ENCODE measurements at places on chromosomes 2 and 18. TPM values are rescaled to one million over a fixed set of nuclear protein-coding genes. Genes with fewer than 3 reads are reported as not detected.
A peak's percentile ranks its signal among the peaks of the same experiment; 100 is the strongest.

DNA sequence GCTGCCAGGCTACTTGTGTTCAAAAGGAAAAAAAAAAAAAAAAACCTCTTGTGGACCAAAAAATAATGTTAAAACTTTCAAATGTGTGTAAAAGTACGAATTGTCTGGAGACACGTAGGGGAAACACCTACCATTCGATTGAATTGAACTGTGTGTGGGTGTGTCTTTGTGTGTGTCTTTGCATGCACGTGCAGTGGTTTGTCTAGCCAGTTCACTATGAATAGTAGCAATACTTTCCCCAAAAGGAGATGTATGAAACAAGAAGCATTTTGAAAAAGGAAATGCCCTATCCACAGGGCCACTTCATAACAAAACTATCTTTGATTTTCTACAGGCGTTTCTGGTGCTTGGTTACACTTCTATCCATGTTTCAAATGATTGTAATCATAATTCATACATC is 186.8 kb downstream of the RPRM start:
- no peaks in the 10 kb centered on the region for H3K27me3 ChIP-seq
- H3K4me1 ChIP-seq, result no peaks in the 10 kb centered on the region
- H3K27ac ChIP-seq, result no peak overlapping the region
- no peak for DNase-seq

- DNase-seq, result peak; percentile 51
- peak within 1 kb of the TSS; percentile 87 for H3K27ac ChIP-seq
- no peaks in the 10 kb centered on the region for H3K36me3 ChIP-seq
- H3K4me3 ChIP-seq, result peak within 1 kb of the TSS; percentile 57
Measured at GRCh38 chr2:85584354-85584856, at the start of gene VAMP5. TSS of gene VAMP5 (plus strand) at chr2:85584431. CDS start at chr2:85584491, 60 bp downstream.

- peak; percentile 52 for DNase-seq
- no peak overlapping the region for H3K27ac ChIP-seq
- peaks cover 8% of the 10 kb centered on the region for H3K4me1 ChIP-seq
- H3K4me3 ChIP-seq, result no peak overlapping the region
- H3K27me3 ChIP-seq, result no peaks in the 10 kb centered on the region
- no peaks in the 10 kb centered on the region for H3K36me3 ChIP-seq
Measured at GRCh38 chr2:227821043-227821942, 7.7 kb downstream of the CCL20 start.

DNA sequence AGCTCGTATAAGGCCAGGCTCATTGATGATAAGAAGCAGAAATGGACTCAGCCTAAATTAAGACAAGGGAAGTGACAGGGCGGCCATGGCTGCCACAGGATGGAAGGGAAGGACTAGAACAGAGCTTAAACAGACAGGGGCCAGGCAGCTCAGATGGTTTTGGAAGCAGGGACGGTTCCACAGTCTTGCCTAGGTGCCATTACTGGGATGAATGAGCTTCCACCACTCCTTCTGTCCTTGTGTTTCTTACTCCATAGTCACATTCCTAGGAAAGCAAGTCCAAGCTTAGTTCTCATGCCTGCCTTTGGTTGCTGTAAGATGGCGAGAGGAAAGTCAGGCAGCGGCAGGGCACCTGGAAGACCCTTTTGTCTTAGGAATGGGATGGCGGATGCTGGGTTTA is 11.9 kb downstream of the GNLY start:
- DNase-seq, result no peak
- H3K27me3 ChIP-seq, result no peaks in the 10 kb centered on the region
- no peaks in the 10 kb centered on the region for H3K36me3 ChIP-seq
- H3K4me1 ChIP-seq, result peaks cover 6% of the 10 kb centered on the region

- H3K4me1 ChIP-seq, result peaks cover 49% of the 10 kb centered on the region
- no peaks in the 10 kb centered on the region for H3K36me3 ChIP-seq
- H3K27me3 ChIP-seq, result peaks cover 98% of the 10 kb centered on the region
- peak overlapping the region; percentile 58 for H3K27ac ChIP-seq
Measured at GRCh38 chr2:170714381-170715061, 616 bp upstream of the SP5 start.

Gene FAM237A
- total RNA-seq, result not detected

- H3K4me1 ChIP-seq, result no peaks in the 10 kb centered on the region
- H3K36me3 ChIP-seq, result no peaks in the 10 kb centered on the region
- no peak overlapping the region for H3K27ac ChIP-seq
- no peak for DNase-seq
- no peaks in the 10 kb centered on the region for H3K27me3 ChIP-seq
- no peak overlapping the region for H3K4me3 ChIP-seq
Measured at GRCh38 chr18:68428661-68429060, 286.2 kb downstream of the TMX3 start.

Data from transverse colon (tissue), 4 donors.